Stimulated activated CD4-positive, alpha-beta T cell treated with anti-CD3 and anti-CD28 coated beads, Interleukin-4, amount 100 ng/mL, for 48 hours (primary cell): ENCODE measurements at places on chromosomes 2 and 18.
A peak's percentile ranks its signal among the peaks of the same experiment; 100 is the strongest.

- no peak for DNase-seq
Measured at GRCh38 chr2:185245806-185246205, 492.8 kb upstream of the FSIP2 start.

- no peak for DNase-seq
Measured at GRCh38 chr2:142853912-142854311, 23.6 kb upstream of the KYNU start.

- DNase-seq: no peak
Measured at GRCh38 chr18:76064998-76065397, 430.0 kb downstream of the ZNF516 start.

- DNase-seq: no peak
Measured at GRCh38 chr18:321865-322467, 54.1 kb upstream of the THOC1 start.

DNA sequence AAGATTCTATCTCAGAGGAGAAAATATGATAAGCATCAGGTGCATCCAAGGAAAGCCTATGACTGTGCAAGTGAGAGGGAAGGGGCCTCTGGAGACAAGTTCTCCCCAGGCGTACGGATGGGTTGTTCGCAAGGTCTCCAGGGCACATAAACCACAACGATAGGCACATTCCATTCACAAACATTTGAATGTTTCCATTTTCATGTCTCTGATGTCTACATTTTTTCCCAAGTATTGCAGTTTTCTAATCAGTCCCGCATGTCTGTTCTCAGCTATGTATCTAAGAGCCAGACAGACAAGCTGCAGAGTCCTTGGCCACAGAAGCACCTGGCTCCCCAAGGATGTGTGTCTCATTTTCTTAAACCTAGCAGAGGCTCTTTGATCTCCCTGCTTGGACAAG lies 28.0 kb downstream of the OSR1 start:
- no peak for DNase-seq

DNA sequence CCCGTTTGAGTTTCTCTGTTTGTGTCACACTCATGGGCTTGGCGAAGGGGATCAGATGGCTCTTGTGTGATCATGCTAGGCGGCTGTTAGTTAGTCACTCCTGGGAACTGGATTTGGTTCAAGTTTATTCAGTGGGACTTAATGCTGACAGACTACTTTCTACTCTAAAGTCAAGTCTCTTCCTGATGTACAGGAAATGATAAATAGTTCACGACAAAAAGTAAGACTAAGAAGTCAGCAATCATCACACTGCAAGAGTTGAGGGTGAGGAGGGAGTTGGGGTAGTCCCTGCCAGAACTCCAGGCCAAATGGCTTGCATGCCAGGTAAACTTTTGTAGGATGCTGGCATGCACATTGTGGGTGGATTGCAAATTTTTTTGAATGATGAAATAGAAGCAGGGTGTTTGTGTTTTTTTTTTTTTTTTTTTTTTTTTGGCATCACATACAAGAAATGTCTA lies 25.1 kb upstream of the CCL20 start:
- DNase-seq: no peak

DNA sequence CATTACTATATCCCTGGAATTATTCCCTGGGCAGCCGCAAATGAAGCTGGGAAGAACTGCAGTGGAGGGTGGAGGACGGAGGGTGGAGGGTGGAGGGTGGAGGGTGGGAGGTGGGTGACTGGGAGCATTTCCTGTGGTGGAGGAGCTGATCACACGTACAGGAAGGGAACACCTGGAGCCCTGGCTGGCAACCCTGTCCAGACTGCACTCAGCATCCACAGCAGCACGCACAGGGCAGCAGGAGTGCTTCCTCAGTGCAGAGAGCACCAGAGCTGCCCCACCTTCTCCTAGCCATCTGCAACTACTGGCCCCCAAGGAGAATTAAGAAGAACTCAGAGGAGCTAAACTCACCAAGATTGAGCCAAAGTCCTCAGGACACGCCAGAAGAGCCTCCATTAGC lies 249.9 kb downstream of the EIPR1 start:
- DNase-seq: no peak

DNA sequence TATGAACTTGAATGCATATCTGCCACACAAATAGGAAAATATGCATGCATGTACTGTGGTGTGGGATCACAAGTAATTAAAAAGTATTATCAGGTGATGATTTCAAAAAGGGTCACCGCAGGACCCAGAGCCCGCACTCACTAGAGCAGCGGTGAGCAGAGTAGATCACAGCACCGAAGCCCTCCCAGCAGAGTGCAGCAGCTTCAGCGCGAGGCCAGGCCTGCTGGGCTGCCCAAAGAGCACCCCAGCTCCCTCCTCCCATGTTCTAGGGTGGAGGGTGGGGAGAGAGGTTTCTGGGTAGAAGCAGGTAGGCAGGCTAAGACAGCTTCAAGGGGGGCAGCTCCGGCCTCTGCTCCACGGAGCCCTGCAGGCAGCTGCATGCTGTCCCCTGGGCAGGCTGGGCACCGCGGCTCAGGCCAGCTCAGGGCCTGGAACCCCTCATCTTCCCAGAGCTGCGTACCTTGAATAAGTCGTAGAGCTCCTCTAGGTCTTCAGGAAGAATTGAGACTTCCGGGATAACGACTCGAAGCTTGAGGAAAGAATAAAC lies 24.9 kb downstream of the RPL31 start:
- DNase-seq: no peak

GRCh38 chr2:101442042-101442666 lies 32.8 kb downstream of the RFX8 start:
- DNase-seq: no peak

GRCh38 chr2:233991196-233991595 lies 59.3 kb upstream of the SPP2 start:
- no peak for DNase-seq

GRCh38 chr2:65530547-65531320 lies 98.3 kb upstream of the SPRED2 start:
- no peak for DNase-seq

GRCh38 chr2:221308507-221309066 lies 263.5 kb downstream of the EPHA4 start:
- DNase-seq: no peak

- DNase-seq: no peak
Measured at GRCh38 chr18:55031164-55031563, 71.9 kb upstream of the CCDC68 start.

- peak; percentile 42 for DNase-seq
Measured at GRCh38 chr2:197255543-197255942, 55.0 kb downstream of the ANKRD44 start.

DNA sequence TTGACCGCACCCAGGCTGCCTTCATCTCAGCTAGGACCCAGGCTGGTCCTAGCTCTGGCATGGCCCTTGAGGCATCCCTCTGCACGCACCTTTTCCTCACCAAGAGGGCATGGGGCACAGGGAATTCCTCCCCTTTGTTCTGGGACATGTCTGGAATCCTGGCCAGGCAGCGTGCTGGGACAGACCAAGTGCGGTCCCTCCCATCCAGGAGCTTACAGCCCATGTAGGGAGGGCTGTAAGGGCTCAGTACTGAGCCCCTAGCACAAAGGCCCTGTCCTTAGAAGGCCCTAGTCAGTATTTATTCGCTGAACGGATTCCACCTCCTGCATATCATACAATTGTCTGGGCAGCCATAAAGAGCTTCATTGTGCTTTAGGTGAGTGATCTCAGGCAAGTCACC lies 3.0 kb downstream of the TMEM37 start:
- DNase-seq: no peak

GRCh38 chr18:1011349-1011748 lies 106.7 kb downstream of the ADCYAP1 start:
- DNase-seq: no peak

GRCh38 chr18:5964996-5965395 lies 69.7 kb upstream of the TMEM200C start:
- DNase-seq: no peak

DNA sequence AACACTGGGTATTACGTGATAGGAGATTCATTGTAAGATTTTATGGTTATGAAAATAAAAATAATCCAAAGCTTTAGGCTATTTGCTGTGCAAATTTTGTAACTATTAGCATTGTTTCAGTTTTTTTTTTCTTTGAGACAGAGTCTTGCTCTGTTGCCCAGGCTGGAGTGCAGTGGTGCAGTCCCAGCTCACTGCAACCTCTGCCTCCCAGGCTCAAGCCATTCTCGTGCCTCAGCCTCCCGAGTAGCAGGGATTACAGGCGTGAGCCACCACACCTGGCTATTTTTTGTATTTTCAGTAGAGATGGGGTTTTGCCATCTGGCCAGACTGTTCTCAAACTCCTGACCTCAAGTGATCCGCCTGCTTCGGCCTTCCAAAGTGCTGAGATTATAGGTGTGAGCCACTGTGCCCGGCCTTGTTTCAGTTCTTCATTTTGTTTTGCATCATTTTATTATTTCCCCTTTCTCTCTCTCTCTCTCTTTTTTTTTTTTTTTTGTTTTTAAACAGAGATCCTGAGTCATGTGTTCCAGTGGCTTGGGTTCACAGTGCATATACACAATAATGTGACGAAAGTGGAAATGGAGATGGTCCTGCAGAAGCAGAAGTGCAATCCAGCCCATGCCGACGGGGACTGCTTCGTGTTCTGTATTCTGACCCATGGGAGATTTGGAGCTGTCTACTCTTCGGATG lies 25.8 kb downstream of the CASP10 start:
- DNase-seq: no peak

GRCh38 chr2:40256649-40257048 lies 195.2 kb downstream of the SLC8A1 start:
- no peak for DNase-seq

GRCh38 chr2:11701751-11702301 lies 31.8 kb upstream of the NTSR2 start:
- DNase-seq: no peak

- no peak for DNase-seq
Measured at GRCh38 chr2:178844269-178844668, 37.0 kb upstream of the TTN start.

DNA sequence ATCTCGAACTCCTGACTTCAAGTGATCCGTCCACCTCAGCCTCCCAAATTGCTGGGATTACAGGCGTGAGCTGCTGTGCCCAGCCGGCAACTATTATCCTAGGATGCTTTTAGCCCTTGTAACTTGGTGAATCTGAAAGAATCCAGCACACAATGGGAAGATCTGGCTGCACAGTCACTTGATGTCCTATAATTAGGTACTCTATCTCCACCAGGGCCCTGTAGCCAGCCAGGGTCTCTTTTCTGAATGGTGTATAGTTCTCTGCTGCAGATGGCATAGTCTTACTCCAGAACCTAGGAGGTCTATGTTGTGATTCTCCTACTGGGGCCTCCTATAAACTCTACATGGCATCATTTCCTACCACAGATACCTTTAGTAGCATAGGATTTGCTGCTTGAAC lies 13.9 kb upstream of the MCM6 start:
- no peak for DNase-seq

DNA sequence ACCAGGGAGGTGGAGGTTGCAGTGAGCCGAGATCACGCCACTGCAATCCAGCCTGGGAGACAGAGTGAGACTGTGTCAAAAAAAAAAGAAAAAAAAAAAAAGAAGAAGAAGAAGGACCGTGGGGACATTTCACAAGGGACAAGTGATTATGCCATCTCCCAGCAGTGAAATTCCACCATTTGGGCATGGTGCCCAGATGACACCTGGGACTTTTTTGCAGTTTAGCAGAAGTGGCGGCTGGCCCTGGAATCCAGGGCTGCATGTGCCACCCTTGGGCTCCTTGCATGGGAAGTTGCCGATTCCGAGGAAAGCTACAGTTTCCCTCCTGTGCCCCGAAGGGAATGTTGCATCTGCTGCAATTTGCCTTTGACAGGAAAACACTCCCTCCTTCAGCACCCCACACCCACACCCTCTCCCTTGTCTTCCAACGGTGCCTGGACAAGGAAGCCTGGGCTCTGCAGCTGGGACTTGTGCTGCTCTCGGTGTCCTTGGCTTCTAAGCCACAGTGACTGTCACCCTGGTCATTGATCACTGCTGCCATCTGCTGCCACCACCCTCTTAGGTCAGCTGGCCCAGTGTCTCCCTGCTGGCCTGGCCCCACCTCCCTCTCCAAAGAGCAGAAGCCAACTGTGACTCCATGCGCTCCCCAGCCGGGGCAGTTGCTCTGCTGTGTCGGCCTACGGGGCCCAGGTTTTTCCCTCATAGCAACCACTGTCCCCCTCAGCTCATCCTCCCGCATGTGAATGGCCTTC lies 56.4 kb upstream of the LRRC30 start:
- no peak for DNase-seq

GRCh38 chr2:160917850-160918249 lies 242.4 kb upstream of the TANK start:
- DNase-seq: no peak

- no peak for DNase-seq
Measured at GRCh38 chr18:58828399-58829121, 36.1 kb upstream of the ZNF532 start.

DNA sequence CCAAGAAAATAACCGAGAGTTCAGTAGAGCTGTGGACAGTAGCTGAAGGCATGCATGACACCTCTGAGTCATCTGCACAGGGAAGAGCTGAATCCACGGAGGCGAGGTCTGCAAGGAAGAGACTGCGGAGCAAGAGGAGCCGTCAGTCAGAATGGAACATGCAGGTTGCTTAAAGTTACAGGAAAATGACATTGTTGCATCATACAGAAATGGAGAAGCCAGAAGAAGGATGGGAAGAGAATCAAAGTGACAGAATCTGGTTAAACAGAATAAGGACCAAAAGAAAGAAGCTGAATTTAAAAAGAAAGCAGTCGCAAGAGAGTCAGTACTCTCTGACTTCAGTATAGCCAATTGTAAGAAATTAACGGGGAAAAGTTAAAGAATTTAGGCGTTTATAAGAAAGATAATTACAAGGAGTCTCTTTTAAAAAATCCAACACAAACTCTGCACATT lies 533.8 kb downstream of the ADCYAP1 start:
- no peak for DNase-seq

GRCh38 chr2:113276216-113276760 lies 2.4 kb downstream of the PAX8 start:
- no peak for DNase-seq

- no peak for DNase-seq
Measured at GRCh38 chr2:98985905-98986666, 50.1 kb upstream of the CRACDL start.

- no peak for DNase-seq
Measured at GRCh38 chr2:16246911-16247310, 306.6 kb downstream of the MYCN start.

GRCh38 chr18:25534401-25534800 lies 182.4 kb upstream of the ZNF521 start:
- no peak for DNase-seq

GRCh38 chr2:14185906-14186305 lies 446.6 kb upstream of the LRATD1 start:
- no peak for DNase-seq

GRCh38 chr18:49733896-49734585 lies 79.3 kb downstream of the ACAA2 start:
- no peak for DNase-seq

- DNase-seq: no peak
Measured at GRCh38 chr18:56532176-56532840, 106.1 kb downstream of the TXNL1 start.

DNA sequence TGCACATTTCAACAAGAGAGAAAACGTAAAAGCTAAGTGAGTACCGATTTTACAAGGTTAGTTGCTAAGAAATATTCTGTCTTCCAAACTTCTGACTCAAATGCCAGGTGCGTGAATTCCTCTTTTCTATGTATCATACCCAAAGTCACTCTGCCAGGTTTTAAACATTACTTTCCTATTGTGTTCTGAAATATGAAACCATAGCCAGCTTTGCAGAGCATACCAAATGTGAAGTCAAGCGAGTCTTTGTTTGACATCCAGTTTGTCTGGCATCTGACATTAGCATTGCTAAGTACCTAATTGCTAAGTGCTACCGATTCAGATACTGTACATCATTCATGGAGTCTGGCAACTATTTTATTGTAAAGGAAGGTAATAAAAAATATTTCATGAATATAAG lies 321.9 kb upstream of the GALNT5 start:
- no peak for DNase-seq

GRCh38 chr2:229269941-229270340 lies 1.1 kb downstream of the PID1 start:
- no peak for DNase-seq
